ENCODE measurements at places on chromosomes 4 and X. TPM values are rescaled to one million over a fixed set of nuclear protein-coding genes. Genes with fewer than 3 reads are reported as not detected.

- no peak overlapping the region for H3K4me3 ChIP-seq
- no peaks in the 10 kb centered on the region for H3K4me1 ChIP-seq
- peaks cover 14% of the 10 kb centered on the region for H3K36me3 ChIP-seq
These were observed 10.3 kb downstream of the CTBP1 start for GRCh38 chr4:1238676-1239000.

DNA sequence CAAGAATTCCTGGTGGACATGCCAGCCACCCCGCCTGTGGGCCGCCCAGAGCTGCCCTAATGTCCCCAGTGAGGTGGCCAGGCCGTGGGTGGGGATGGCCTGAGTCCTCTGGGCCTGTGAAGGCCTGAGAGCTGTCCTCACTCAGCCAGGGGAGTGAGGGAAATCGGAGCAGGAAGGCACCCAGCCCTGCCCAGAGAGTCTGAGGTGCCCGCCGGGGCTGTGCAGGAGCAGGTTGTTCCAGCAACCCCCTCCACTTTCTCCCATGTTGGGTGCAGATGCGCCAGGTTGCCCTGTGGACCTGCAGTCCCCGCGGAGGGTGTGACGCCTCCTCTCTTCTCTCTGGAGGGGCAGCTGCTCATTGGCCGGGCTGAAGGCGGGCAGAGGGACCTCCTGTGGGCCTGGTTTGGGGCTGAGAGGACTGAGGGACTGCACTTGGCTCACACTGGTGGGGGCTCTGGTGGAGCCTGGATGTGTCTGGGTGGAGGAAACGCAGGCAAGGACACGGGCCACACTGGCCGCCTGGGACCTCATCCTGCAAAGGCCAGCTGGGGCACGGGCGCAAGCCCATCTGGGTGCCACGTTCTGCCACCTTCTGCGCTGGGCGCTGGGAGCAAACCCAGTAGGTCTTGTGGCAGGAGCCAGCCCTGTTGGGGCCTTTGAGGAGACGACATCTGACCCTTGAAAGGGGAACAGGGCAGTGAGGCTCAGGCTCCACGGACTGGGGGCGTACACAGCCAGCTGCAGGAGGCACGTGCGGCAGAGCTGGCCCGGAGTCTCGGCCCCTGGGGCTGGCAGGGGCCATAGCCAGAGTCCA, 14.0 kb downstream of the DOK7 start:
- H3K36me3 ChIP-seq = no peaks in the 10 kb centered on the region
- H3K27me3 ChIP-seq = no peaks in the 10 kb centered on the region

- no peaks in the 10 kb centered on the region for H3K27me3 ChIP-seq
- H3K36me3 ChIP-seq = no peaks in the 10 kb centered on the region
- no peak for DNase-seq
- no peaks in the 10 kb centered on the region for H3K4me1 ChIP-seq
These were observed 10.6 kb upstream of the XKRX start for GRCh38 chrX:100939333-100939732.

- no peak overlapping the region for H3K4me3 ChIP-seq
- no peaks in the 10 kb centered on the region for H3K27me3 ChIP-seq
These were observed 82.8 kb upstream of the AMELX start for GRCh38 chrX:11210415-11210801.

GRCh38 chr4:123990310-123990870, 593.8 kb downstream of the SPRY1 start:
- no peak overlapping the region for H3K27ac ChIP-seq
- H3K27me3 ChIP-seq = no peaks in the 10 kb centered on the region
- peaks cover 19% of the 10 kb centered on the region for H3K4me1 ChIP-seq
- H3K4me3 ChIP-seq = no peak overlapping the region

GRCh38 chr4:22389240-22389870, 126.5 kb downstream of the ADGRA3 start:
- H3K27me3 ChIP-seq = no peaks in the 10 kb centered on the region
- peaks cover 4% of the 10 kb centered on the region for H3K4me1 ChIP-seq
- H3K4me3 ChIP-seq = no peak overlapping the region
- no peaks in the 10 kb centered on the region for H3K36me3 ChIP-seq
- no peak overlapping the region for H3K27ac ChIP-seq
- peak; percentile 38 for DNase-seq

GRCh38 chrX:147958291-147958690, 22.8 kb upstream of the FMR1NB start:
- no peak overlapping the region for H3K4me3 ChIP-seq
- peaks cover 24% of the 10 kb centered on the region for H3K4me1 ChIP-seq
- no peaks in the 10 kb centered on the region for H3K27me3 ChIP-seq
- DNase-seq = peak; percentile 5
- H3K27ac ChIP-seq = no peak overlapping the region

GRCh38 chr4:7256984-7257810, 64.9 kb downstream of the SORCS2 start:
- no peak for DNase-seq
- H3K27ac ChIP-seq = no peak overlapping the region
- no peaks in the 10 kb centered on the region for H3K4me1 ChIP-seq
- no peaks in the 10 kb centered on the region for H3K36me3 ChIP-seq
- no peak overlapping the region for H3K4me3 ChIP-seq

- no peaks in the 10 kb centered on the region for H3K36me3 ChIP-seq
- H3K27me3 ChIP-seq = no peaks in the 10 kb centered on the region
- no peaks in the 10 kb centered on the region for H3K4me1 ChIP-seq
- H3K27ac ChIP-seq = no peak overlapping the region
- H3K4me3 ChIP-seq = no peak overlapping the region
These were observed 151.3 kb upstream of the JADE1 start for GRCh38 chr4:128658214-128658631.

CHRDL1 gene
- 0.89 TPM for total RNA-seq

VCX gene
- total RNA-seq = not detected

HS6ST2 gene
- not detected for total RNA-seq

TMEM271 gene
- not detected for total RNA-seq

TGIF2LX gene
- not detected for total RNA-seq

Data from SJSA1 (cell line).